Activated T-helper 1 cell treated with anti-CD3 and anti-CD28 coated beads, Interleukin-12 subunit alpha, Interleukin-12 subunit beta, Interleukin-2, Interleukin-4 antibody, amounts not matched to agents 30 ng/mL and 10 ng/mL and 1 ng/mL, durations not matched to agents 14 hours and 24 hours and 36 hours (primary cell): ENCODE measurements at places on chromosomes 4 and X. TPM values are rescaled to one million over a fixed set of nuclear protein-coding genes. Genes with fewer than 3 reads are reported as not detected.

The IBSP gene
- total RNA-seq, result not detected in 2 replicates

- H3K4me1 ChIP-seq, result peaks cover 5% of the 10 kb centered on the region
- no peak overlapping the region for H3K27ac ChIP-seq
- no peak overlapping the region for H3K4me3 ChIP-seq
- DNase-seq, result no peak
- H3K27me3 ChIP-seq, result no peaks in the 10 kb centered on the region
- no peaks in the 10 kb centered on the region for H3K36me3 ChIP-seq
Observed at GRCh38 chrX:9131066-9131465, 97.1 kb upstream of the FAM9B start.

DNA sequence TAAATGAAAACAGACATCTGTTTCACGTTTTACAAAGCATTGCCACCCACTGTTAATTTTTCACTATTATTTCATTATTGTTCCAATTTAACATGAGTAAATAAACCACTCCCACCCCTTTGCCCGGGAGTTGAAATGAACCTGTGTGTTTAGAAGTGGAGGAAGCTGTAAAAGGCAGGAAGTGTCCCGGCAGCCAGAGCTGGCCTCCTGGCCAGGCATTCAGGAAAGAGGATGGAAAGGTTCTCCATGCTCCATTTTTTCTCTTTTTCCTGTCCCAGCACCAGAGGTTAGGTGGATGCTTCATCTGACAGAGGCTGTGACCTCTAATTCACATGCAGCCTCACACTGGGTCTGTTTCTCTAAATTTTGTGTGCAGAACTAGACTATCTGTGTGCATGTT is 55.5 kb upstream of the LNX1 start:
- no peaks in the 10 kb centered on the region for H3K36me3 ChIP-seq
- no peaks in the 10 kb centered on the region for H3K4me1 ChIP-seq
- H3K27me3 ChIP-seq, result peaks cover 2% of the 10 kb centered on the region
- H3K27ac ChIP-seq, result no peak overlapping the region

DNA sequence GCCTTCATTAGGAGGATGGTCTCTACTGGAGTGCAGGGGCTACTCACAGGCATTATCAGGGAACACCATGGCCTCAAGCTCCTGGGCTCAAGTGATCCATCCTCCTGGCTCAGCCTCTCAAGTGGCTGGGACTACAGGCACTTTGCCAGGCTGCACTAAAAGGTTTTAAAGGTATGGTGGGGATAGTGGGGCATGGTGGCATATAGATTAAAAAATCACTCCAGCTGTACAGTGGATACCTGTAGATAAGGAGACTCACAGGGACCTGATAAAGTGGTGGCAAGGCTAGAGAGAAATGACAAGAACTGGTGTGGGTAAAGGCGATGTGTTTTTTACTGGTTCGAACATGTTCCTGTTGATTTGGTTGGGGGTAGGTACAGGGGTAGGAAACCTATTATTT is 5.9 kb downstream of the ZAR1 start:
- DNase-seq, result no peak
- H3K27ac ChIP-seq, result no peak overlapping the region
- peaks cover 16% of the 10 kb centered on the region for H3K27me3 ChIP-seq
- peaks cover 15% of the 10 kb centered on the region for H3K4me1 ChIP-seq
